Fibroblast of upper back skin (primary cell): ENCODE measurements at places on chromosomes 13 and 19.

DNA sequence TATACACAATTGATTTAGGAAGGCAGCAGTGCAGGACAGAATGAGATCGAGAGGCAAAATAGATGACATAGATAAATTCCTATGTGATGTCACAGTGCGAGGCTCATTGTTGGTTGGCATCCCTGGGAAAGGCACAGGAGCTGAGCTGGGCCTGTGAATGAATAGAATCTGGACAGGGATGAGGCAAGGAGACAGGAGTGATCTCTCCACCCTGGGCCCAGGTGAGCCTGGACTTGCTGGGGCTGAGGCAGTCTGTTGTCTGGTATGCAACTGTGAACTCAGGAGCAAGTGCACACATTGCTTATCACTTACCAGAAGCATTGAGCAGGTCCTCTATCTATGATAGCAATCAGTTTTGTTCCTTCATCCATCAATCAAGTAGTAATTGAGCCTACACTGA is 48.2 kb upstream of the ESD start:
- no peak for DNase-seq

GRCh38 chr13:96994017-96994857 is at the start of gene OXGR1:
Gene OXGR1, minus strand, starts transcription at chr13:96994476. Its CDS starts 6,717 bp downstream, at chr13:96987759.
- no peak for DNase-seq

DNA sequence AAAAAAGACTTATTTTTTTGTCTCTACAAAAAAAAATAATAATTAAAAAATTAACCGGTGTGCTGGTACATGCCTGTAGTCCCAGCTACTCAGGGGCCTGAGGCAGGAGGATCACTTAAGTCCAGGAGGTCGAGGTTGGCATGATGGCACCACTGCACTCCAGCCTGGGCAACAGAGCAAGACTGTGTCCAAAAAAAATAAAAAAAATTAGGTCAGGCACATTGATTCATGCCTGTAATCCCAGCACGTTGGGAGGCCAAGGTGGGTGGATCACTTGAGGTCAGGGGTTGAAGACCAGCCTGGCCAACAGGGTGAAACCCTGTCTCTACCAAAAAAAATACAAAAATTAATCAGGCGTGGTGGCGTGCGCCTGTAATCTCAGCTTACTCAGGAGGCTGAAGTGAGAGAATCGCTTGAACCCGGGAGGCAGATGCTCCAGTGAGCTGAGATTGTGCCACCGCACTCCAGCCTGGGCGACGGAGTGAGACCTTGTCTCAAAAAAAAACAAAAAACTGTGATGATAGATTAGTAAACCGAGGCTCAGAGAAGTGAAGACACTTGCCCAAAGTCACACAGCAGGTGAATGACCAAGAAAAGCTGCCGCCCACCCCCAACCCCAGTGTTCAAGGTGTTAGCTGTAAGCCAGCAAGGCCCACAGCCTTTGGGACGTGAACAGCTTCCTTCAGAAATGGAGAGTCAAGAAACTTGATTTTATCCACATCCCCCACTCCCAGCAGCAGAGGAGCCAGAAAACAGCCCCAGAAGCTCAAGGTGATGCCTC is 9.4 kb downstream of the RNU6-9 start:
- no peak for DNase-seq

GRCh38 chr19:32688311-32688710 is 3.3 kb upstream of the NUDT19 start:
- no peak for DNase-seq

DNA sequence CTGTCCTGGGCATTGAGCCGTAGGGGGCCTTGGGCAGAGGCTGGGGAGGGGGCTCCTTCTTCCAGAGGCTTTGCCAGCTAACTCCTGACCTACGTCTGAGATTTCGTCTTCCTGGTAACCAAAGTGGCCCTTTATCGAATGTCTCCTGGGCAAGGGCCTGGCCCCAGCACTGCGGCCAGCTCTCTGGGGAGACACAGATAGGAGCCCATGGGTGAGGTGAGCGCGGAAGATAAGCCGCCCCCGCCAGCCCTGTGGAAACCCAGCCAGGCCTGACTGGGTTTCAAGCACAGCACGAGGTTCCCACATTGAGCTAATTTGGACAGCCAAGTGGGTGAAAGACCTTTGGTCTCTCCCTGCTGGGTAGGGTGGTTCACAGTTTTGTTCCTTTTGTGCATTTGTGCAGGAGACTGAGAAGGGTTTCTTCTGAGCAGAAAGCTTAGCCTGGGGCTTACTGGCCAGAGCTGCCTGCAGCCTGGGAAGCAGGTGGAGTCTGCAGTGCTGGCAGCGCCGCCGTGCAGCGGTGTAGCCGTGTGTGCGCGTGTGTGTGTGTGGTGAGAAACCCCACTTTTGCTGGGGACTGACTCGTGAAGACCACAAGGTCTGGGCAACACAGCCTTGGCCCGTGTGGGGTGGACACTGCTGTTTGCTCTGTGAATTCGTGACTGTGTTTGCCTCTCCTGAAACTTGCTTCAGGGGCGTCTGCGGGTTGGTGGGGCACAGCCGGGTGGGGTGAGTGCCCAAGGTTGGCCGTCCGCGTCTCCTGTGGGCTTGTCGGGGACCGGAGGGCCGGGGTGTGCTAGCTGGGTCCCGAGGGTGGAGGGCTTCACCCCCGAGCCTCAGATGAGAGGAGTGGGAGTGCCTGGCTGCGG is 2.5 kb downstream of the BSG start:
- DNase-seq, result no peak

DNA sequence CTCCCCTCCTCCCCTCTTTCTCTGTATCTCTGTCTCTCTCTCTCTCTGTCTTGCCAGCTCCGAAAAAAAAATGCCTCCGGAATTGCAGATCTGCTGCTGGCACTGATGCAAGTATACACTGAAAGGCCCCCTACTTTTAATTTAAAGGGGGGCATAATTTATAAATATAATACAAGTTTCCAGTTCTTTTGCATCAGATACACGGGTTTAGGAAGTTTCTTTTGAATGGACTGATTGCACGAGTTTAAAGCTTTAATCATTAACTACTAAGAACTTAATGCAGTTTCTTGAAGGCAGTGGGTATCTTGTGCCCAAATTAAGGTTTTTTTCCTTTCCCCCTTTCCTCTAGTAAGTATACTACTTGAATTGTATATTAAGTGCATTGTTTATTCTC is 1.4 kb downstream of the FGF9 start:
- DNase-seq, result no peak

DNA sequence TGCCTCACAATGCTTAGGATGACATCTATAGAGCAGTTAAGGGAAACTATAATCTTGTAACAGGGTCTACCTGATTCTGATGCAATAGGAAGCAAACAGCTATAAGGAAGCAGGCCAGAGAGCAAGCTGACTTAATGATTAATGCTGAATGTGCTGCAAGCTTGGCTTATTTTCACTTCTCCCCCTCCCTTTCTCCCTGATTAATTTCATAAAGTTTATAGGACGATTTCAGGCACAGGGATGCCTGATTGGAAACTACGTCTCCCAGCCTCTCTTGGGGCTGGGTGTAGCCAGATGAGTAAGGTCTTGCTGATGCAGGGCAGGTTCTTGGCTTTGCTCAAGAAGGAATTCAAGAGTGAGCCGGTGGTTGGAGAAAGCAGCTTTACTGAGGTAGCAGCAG is 82.8 kb upstream of the MRI1 start:
- peak; percentile 90 for DNase-seq

DNA sequence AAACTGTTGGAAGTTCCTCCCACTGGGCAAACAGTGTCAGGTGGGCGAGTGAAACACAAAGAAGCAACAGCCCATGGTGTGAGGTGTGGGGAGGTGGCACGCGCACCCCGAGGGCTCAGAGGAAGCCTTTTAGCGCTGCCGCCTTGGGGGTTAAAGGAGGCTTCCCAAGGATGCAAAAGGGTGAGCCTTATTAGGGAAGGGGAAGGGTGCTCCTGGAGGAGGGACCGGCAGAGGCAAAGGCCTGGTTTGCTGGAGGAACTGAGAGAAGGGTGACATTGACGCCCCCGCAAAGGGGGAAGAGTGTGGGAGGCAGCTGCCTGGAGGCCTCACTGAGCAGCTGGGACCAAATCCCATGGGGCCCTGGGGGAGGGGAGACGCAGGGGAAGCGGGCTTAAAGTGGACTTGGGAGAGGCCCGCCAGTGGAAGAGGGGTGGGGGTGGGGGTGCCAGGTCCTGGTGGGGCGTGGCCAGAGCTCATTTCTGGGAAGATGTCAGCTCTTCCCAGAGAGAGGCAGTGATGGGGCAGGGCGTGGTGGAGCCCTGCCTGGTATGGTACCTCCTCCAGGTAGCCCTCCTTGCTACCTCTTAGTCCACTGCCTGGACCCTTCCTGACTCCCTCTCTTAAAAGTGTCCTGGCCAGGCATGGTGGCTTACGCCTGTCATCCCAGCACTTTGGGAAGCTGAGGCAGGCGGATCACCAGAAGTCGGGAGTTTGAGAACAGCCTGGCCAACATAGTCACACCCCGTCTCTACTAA is 12.0 kb upstream of the FCHO1 start:
- DNase-seq, result peak; percentile 7

DNA sequence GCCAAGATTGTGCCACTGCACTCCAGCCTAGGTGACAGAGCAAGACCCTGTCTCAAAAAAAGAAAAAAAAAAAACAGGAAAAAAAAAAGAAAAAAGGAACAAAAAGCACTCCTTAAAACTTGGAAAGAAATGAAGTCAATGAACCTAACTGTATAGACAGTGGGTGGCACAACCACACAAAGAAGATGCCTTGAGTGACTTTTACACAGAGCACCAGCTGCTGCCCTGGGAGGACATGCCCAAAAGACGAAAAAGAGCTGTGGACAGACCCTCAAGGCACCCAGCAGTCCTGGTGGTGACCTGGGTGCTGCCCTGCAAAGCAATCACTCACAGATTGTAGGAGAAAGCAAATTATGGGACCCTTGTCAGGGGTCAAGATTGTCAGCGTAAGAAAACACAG is 5.9 kb upstream of the LAMP1 start:
- DNase-seq, result no peak

DNA sequence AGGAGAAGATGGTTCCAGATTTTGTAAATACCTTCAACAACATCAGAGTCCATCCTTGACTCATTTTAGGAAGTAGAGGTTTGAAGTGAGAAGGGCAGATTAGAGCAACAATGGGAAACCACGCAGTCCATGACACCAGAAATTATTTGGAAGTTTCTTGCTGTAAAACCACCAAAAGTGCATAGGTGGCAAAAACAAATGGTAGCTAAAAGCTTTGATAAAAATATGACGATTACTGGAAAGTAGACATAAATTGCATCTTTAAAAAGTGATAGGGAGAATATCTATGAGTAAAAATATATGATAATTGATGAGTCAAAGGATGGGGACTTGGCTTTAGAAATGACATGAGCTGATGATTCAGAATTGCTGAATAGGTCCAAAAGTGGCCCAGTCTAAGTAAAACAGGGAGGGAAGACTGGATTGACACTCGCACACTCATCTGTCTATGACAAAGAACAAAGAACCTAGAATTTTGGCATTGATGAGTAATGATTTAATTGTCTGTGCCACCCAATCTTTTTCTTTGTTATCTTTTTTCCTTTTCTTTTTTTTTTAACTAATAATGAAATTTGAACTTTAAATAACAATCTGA is 472.2 kb downstream of the MYO16 start:
- no peak for DNase-seq

- DNase-seq, result peak; percentile 20
Observed at GRCh38 chr13:20127562-20128458, 33.0 kb downstream of the GJA3 start.

DNA sequence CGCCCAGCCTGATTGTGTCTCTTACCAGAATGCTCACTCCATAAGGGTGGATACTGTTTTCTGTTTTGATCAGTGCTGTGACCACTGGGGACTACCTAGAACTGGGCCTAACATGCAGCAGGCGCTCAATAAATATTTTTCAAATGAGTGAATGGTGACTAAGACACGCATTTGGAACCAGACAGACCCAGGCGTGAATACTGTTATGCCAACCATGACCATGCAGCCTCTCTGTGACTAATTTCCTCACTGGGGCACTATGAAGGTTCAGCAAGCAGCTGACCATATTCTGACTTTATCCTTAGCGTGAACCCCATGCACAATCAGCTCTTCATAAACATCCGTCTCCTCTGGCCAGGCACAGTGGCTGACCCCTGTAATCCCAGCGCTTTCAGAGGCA is 13.0 kb upstream of the SPC24 start:
- DNase-seq, result peak; percentile 79

GRCh38 chr19:14078411-14078810 is 5.8 kb downstream of the MISP3 start:
- DNase-seq, result no peak

- no peak for DNase-seq
Observed at GRCh38 chr19:44660081-44660480, 11.2 kb upstream of the CEACAM19 start.

DNA sequence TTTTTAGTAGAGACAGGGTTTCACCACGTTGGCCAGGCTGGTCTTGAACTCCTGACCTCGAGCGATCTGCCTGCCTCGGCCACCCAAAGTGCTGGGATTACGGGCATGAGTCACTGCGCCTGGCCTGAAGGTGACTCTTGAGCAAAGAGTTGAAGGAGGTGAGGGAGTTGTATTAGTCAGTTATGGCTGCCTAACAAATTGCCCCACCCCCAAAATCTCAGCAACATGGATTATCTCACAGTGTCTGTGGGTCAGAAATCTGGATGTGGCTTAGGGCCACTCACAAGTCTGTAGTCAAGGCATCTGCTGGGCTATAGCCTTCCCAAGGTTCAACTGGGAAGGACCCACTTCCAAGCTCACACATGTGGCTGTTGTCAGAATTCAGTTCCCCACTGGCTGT is 52.8 kb upstream of the ADGRE5 start:
- no peak for DNase-seq

GRCh38 chr13:44068737-44069136 is 189.0 kb downstream of the LACC1 start:
- DNase-seq, result peak; percentile 60

DNA sequence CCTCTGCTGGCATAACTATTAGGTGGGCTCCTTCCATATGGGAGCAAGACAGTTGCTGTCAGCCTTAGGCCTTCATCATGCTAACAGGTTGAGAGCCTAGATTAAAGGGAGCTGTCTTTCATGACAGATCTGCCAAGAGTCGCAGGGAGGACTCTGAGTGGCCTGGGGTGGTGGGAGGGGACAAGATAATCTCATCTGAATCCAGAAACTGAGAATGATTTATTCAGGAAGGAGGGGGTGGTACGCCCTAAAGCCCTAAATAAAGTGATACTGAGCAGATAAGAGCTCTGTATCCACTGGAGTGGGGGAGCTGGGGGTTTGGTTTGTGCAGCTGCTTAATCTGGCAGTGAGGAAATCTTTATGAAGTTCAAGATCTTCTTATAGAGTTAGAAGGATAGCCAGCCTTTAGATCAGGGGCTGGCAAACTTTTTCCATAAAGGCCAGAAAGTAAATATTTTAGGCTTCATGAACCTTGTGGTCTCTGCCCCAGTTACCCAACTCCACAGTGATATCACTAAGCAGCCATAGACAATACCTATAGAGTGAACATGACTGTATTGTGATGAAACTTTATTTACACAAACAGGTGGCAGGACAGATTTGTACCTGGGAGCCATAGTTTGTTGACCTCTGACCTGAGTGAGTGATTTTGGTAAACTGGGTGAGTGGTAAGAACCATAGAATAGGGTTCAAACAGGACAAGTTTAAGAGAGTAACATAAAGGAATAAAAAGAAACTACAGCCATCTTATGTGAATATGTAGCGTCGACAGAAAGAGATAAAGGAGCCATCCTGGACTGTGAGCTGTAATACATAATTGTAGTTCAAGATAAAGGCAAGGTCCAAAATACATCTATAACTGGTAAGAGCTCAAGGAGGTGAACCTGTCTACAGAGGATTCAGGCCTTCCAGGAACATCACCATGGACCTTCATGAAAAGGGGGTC is 9.8 kb upstream of the STK24 start:
- DNase-seq, result no peak

- no peak for DNase-seq
Observed at GRCh38 chr13:103734837-103735236, 668.6 kb upstream of the SLC10A2 start.

GRCh38 chr13:109720758-109721184 is 65.6 kb downstream of the IRS2 start:
- DNase-seq, result no peak
